Mucosa of gallbladder (tissue), 1 donor: ENCODE measurements at places on chromosomes 7 and 10.

DNA sequence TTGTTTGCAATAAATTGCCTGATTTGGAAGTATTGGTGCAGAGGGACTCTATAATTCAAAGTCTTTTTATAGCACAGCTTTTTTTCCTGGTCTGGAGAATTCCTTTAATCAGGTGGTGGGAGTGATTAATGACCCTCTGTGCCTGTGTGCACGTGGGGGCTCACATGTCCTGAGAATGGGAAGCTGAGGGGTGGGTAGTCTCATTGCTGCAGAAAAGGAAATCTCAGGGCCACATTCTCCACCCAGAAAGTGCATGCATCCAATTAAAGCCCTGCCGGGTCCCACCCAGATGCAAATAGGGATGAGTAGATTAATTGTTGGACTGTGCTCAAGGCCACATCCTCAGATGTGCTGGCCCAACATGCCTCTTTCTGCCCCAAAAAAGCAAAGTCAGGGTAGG, 324.7 kb downstream of the CXCL12 start:
- no peak for DNase-seq

GRCh38 chr7:149624006-149624405, 126.4 kb upstream of the ZNF746 start:
- DNase-seq: peak; percentile 16

- DNase-seq: peak; percentile 54
Measured at GRCh38 chr7:47609803-47610452, 28.0 kb upstream of the TNS3 start.

DNA sequence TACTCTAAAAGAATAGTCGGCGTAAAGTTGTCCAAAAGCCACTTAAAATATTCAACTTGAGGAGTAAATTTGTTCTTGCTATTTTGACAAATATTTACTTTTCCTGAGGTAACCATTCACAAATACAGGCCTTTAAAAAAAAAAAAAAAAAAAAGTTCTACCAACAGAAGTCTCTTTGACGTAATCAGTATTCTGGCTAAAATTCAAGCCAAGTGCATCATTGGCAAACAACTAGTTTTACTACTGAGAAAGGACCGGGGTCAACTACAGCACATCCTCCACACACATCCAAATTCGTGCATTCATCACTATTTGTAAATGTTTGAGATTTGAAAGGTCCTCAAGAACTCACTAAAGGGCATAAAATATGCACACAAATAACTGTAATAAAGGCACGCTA, 2.0 kb downstream of the OAT start:
- DNase-seq: peak; percentile 36

- no peak for DNase-seq
Measured at GRCh38 chr10:78817361-78817760, 251.4 kb upstream of the ZMIZ1 start.

GRCh38 chr10:93745408-93746065, 12.2 kb upstream of the LGI1 start:
- no peak for DNase-seq

- no peak for DNase-seq
Measured at GRCh38 chr7:26441002-26441521, 149.4 kb downstream of the SNX10 start.

GRCh38 chr7:116342125-116342524, 131.8 kb downstream of the TES start:
- no peak for DNase-seq

- no peak for DNase-seq
Measured at GRCh38 chr10:57624066-57624465, 643.6 kb downstream of the IPMK start.

DNA sequence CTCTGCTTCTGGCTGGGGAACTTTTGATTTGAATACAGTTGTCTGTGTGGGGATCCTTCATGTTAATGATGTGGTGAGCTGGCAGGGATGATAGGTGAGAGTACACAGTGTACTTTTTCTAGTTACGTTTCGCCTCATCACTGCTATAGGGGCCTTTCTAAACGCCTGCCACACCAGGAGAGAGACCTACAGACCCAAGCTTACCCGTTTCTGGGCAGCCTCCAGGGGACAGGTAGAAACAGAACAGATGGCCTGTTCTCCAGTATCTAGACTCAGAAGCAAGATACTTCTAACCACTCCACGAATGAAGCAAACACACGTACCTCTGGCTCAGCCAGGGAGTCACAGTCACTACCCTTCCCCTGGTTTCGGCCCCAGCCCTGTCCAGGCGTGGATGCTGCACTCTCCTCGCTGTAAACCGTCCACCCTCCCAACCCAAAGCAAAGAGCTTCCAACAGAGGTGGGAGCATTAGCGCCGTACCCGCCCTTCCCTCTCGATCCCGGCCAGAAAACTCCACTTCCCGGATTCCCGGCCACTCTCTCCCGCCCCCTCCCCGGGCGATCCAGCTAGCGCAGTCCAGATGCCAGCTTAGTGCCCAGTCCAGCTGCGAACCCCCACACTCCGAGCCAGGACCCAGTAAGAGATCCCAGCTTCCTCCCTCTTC, 1.2 kb downstream of the CCDC6 start:
- DNase-seq: no peak

GRCh38 chr10:110317866-110318850, 13.4 kb upstream of the SMNDC1 start:
- DNase-seq: no peak

DNA sequence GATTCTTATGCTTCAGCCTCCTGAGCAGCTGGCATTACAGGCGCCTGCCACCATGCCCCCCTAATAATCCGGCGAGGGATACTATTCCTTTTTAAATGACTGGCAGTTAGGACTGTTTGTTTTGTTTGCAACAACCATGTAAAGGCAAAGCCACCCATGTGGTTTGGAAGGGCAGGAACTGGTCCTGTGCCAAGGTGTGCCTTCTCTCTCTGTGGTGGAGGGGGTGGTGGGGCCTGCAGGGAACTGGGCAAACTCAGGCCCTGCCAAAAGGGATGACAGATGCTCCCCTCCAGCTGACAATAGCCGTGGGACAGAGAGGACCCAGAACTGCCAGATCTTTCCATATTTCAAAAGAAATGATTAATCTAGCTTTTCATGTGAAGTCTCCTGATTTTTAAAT, 23.5 kb upstream of the WAPL start:
- DNase-seq: no peak

GRCh38 chr7:128917122-128917521, 6.6 kb upstream of the KCP start:
- no peak for DNase-seq

DNA sequence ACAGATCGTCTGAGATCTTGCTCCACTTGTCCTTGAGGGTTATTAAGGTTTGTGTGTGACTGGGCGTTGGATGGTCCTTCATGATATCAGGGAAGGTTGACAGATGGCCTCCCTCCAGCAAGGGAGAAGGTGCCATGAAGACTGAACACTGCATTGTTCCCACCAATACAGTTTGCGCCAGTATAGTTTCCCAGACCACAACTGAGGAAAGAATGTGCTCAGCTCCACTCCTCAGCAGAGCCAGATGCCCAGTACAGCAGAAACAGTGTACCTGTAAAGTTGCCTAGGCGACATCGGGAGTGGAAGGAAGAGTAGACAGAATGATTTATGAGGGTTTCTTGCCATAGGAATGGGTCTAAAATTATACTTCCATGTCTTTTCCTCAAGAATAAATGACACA, 137.5 kb downstream of the ST7 start:
- DNase-seq: no peak

GRCh38 chr10:77283326-77283725, 354.3 kb downstream of the KCNMA1 start:
- no peak for DNase-seq

GRCh38 chr10:110134917-110135316, 72.5 kb upstream of the MXI1 start:
- no peak for DNase-seq

GRCh38 chr7:134995239-134996096, 9.2 kb downstream of the AGBL3 start:
- DNase-seq: no peak

DNA sequence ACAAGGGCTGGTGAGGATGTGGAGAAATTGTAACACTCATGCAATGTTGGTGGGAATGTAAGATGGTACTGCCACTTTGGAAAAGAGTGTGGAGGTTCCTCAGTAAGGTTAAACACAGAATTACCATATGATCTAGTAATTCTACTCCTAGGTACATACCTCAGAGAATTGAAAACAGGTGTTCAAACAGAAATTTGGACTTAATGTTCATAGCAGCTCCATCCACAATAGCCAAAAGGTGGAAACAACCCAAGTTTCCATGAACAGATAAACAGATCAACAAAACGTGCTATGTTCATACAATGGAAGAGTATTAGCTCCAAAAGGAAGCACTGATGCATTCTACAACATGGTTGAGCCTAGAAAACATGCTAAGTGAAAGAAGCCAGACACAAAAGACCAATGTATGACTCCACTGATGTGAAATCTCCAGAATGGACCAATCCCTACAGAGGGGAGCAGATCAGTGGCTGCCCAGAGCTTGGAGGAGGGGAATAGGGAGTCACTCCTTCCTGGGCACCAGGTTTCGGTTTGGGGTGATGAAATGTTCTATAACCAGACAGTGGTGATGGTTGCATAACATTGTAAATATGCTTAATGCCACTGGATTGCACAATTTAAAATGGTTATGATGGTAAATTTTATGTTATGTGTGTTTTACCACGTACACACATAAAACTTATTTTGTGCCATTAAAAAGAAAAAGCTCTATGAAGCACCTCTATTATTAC, 5.7 kb upstream of the WDR86 start:
- no peak for DNase-seq

DNA sequence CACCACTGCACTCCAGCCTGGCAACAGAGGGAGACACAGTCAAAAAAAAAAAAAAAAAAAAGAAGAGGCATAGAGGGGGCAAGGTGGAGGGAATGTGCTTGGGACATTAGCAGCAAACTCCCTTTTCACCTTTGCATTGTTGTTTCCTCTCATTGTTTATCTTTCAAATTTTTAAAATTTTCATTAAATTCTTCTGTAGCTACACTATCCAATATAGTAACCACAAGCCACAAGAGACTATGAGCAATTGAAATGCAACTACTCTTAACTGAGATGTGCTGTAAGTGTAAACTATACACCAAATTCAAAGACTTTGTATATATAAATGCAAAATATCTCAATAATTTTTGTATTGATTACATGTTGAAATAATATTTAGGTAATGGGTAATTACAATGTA, 43.4 kb downstream of the EBLN1 start:
- DNase-seq: no peak

GRCh38 chr7:28684650-28685241, 272.4 kb downstream of the CREB5 start:
- no peak for DNase-seq
